NCI-H2029 treated with DMSO at 0.1 percent for 48 hours (cell line): ENCODE measurements at places on chromosomes 3 and 15.

DNA sequence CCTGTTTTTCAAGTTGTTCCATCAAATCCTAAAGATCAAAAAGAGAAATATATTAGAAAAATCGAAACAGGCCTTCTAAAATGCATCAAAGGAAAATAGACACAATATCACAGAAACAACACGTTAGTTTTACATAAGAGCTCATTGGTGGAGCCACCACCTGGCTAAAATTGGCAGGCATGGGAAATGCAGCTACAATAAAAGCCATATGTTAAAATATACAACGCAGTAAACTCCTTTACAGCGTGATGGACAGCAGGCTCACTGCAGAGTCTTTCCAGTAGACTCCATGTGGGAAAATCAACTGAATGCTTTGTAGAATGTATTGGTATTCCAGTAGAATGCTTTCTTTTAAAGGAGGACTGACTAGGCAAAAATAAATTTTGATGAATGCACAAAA lies 40.9 kb upstream of the MYO5C start:
- DNase-seq = no peak

GRCh38 chr3:167761302-167761701 lies 25.8 kb downstream of the SERPINI1 start:
- no peak for DNase-seq

- no peak for DNase-seq
Observed at GRCh38 chr3:112334691-112335433, 1.9 kb downstream of the CD200 start.

GRCh38 chr3:38047896-38048295 lies 8.9 kb downstream of the DLEC1 start:
- DNase-seq = no peak

- no peak for DNase-seq
Observed at GRCh38 chr3:147361454-147362420, 44.6 kb downstream of the ZIC4 start.

- DNase-seq = no peak
Observed at GRCh38 chr3:128549283-128550112, 56.5 kb upstream of the GATA2 start.

DNA sequence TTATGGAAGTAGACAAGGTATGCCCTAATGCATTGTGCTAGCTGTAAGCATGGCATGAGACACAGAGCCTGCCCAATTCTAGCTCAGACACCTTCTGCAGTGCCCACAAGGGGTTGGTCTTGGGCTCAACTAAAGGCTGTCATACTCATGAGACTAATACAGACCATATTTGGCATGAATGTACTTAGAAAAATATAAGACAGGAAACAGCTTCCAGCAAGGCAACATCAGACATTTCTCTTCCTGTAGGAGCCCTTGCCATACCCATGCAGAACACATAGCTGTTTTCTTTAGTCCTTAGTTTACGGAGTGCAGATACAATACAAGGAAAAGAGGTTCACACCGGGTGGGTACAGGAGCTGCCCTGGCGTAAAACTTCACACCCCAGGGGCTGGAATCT lies 30.5 kb upstream of the NR1I2 start:
- no peak for DNase-seq

GRCh38 chr15:29704950-29705597 lies 117.2 kb downstream of the TJP1 start:
- DNase-seq = no peak

DNA sequence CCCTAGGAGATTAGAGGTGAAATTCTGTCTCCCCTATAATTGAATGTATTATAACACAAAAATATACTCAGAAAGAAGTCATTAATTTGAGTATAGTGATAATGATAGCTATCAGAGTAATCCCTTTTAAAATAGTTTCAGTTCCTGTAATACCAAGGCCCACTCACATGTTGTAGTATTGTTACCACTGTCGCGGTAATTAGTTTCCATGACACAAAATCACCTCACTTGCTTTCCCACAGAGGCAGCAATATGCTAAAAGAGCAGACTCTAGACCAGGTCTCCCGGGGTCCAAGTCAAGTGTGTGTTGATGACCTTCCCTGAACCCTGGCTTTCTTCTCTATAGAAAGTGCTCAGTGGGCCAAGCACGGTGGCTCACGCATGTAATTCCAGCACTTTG lies 39.5 kb upstream of the NSMCE3 start:
- no peak for DNase-seq

DNA sequence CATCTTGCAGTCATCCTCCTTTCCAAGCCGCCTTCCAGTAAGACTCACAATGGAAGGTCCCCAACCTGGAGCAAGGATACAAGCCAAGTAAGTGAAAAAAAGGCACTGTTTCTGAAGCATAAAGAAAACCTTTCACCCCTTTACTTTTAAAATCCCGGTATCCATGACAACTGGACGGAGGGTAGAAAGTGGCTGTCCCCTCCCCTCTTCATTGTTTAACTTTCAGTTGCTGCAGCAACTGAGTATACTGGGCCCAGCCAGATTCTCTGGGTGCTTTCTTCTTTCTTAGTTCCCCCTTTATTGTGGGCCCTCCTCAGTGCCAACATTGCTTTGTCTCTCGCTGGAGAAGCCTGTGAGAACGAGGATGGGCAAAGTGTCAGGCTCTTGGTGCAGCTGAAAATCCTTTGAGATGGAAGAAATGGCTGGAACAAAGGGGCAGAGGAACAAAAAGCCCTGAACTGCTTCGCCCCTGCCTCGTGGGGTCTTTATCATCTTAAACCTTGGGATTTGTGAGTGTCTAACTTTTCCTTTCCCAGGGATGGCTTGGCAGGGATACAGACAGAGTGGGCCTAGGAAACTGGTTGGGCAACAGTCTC lies 224.0 kb upstream of the RGMA start:
- DNase-seq = no peak

- no peak for DNase-seq
Observed at GRCh38 chr15:81023483-81024264, 23.0 kb downstream of the TLNRD1 start.

DNA sequence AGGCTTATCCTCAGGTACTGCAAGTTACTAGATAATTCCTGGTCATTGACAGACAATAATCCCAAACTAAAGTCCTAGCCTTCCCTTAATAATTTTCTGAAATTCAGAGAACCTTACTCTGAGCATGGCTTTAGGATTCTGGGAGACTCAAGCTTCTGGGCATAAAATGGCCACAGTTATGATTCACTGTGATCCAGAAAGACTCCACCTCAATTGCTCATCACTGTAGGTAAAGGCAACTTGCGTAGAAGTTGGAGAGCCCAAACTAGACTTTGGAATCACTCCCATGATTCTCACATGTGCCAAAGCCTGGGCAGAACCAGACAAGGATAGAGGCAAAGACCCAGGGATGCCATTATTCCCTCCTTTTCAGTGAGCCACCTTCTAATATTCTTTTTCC lies 195.3 kb downstream of the OSBPL10 start:
- no peak for DNase-seq

GRCh38 chr3:43998370-43998835 lies 243.3 kb upstream of the TOPAZ1 start:
- no peak for DNase-seq

DNA sequence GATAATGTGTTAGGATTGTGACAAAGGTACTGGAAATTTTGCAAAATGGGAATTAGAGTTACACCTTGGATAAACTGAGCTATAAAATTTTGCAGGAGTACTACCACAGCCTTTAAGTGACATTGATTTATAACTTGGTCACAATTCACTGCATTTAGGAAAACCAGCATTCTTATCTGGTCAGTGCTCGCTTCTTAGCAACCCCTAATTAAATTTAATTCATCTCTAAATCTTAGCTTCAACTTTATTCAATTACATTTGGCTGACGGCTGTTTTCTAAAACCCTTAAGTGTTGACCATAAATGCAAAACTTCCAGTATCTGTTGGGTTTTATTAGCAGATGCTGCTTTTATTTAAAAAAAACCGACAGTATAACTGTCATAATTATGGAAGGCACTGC lies 31.3 kb downstream of the TFRC start:
- no peak for DNase-seq

DNA sequence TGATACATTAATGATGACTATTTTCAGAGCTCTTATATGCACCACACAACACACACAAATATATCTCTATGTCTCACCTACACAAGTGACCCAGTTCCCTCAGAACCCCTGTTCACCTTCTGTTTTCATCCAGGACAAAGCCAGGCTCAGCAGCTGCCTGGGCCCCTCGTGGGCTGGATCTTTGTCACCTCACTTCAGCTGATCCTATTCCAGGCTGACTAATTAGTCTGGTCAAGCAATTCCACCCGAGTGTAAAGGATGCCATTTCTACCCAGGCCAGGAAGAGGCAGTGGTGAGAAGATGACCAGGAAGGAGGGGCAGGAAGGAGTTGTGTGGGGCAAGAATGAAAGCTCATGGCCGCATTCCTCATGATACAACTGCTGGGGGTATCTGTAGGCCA lies 62.3 kb downstream of the DHX30 start:
- DNase-seq = no peak

DNA sequence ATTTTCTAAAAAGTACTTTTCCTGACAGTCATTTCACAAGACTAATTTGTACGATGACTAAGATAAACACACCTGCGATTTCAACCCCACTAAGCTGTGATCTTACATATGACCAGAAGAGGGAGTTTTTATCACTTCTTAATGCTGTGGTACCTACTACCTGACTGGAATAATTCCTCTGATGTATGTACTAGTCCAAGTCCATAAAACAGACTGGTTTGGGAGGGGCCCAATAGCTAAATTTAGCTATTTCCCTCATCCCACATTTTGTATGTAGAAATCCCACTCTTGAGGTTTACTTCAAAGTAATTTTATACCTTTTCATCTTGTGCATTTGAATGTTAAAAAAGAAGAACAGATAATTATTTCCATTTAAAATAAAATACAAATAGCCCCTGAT lies 49.7 kb upstream of the SCAANT1 start:
- peak; percentile 29 for DNase-seq

- DNase-seq = no peak
Observed at GRCh38 chr3:71974786-71975185, 189.8 kb upstream of the PROK2 start.

GRCh38 chr15:89851673-89852341 lies 37.2 kb upstream of the ANPEP start:
- no peak for DNase-seq

DNA sequence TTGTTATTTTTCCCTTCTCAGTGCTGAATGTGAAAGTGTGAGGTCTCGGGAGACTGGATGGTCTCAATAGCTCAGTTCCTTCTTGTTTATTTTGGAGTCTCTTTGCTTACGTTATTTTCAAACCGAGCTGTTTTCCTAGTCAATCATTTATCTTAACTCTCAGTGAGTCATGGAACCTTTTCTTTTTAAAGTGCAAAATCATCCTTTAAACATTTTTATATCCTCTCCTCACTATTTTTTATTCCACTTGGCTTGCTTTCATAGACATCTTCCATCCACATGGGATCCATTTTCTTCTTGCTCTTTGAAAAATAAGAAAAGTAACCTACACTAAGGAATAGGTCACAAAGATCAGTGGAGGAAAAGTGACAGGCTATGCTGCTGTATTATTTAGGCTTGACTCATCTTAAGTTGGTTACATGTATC lies 497.8 kb downstream of the NAALADL2 start:
- DNase-seq = no peak

DNA sequence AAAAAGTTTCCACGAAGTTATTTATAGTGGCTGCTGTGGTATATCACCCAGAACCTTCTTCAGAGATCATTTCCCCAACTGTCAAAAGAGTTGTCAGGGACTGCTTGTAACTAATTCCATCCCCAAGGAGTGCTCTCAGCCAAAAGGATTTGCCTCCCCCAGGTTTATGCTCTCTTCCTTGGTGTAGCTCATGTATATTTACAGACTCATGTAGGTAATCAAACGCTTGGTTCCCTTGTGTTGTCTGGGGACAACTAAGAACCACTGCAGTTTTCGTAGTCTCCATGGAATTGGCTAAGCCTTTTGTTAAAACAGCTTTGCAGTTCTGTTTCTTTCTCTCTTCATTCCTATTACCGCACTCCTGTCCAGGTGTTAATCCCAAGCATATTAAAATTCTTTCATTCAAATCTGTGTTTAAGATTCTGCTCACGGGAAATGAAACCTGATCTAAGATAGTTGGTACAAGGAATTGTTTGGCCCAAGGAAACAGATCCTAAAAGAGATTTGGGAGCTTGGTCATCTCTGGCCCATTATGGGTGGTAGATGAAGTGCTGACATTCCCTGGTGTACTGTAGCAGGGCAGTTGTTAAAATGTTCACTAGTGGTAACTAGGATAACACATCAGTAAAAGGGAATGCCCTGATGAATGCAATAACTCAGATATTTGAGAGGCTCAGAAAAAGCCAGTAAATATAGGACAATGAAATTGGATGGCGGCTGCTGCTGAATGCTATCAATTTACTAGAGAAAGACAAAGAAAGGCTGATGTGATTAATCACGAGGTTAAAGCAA lies 361.3 kb upstream of the GBE1 start:
- DNase-seq = no peak

GRCh38 chr3:30438126-30438525 lies 168.3 kb upstream of the TGFBR2 start:
- no peak for DNase-seq

GRCh38 chr3:151346292-151346691 lies 16.9 kb upstream of the P2RY13 start:
- DNase-seq = no peak

DNA sequence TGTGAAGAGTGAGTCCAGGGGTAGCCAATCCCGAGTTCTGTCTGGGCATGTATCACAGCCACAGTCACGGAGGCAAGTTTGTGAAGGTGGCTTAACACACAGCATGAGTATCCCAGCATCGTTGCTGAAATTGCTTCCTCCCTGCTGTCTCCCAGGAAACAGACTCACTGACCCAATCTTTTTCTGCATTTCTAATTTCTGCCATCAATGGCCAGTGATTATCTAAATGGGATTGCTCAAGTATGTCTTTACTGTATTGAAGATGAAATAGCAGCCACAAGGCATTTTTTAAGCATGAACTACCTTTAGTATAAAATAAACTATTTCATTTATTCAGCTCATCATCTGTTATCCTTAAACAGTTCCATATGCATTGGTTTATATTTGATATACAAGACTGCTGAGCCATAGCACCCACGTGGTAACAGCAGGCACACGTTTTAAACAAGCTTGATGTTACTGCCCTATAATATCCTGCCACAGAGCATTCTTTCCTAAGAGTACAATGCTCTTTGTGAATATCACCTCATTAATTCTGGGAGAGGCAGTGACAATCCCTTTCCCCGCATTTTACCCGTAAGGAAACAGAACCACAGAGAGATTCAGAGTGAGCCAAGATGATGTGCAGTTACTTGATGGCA lies 276.6 kb upstream of the THBS1 start:
- DNase-seq = no peak

DNA sequence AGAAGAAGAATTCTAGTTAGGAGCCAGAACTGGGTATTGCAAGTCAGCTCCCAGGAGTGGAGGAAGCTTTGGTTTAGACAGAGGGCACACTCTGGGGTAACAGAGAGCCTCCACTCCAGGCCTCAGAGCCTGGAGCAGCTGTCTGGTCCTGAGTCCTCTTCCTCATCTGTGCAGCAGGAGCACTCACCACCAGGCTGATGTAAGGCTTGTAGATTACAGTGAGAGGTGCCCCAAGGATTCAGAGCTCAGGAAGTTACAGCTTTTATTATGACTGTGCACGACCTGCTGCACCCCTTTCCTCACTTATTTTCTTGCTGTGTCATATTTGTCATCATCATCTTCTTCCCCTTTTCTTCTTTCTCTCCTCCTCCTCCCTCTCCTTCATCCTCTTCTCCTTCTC lies 210.4 kb downstream of the ATP10A start:
- no peak for DNase-seq

GRCh38 chr3:133408961-133409360 lies 9.1 kb downstream of the BFSP2 start:
- no peak for DNase-seq
